ENCODE measurements at places on chromosomes 13 and 19. TPM values are rescaled to one million over a fixed set of nuclear protein-coding genes. Genes with fewer than 3 reads are reported as not detected.

GRCh38 chr13:51192348-51192747, 29.9 kb upstream of the FAM124A start:
- DNase-seq = no peak

DNA sequence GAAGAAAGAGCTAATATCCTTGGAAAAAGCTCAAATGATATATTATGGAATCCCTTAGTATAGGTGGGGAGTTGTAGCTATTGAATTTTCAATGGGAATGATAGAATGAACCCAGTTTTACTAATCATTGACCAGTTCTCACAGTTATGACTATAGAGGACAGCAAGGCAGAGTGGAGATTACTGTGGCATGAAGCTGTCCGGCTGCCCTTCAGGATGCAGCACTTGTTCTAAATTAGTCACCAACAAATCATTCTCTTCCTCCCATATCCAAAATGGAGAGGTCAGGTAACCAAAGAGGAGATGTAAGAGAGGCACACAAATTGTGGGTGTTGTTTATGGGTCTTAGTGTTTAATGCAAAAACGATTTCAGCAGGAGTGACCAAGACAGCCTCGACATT, 1490.0 kb upstream of the MIR17HG start:
- DNase-seq = no peak

GRCh38 chr13:73166204-73166603, 107.4 kb downstream of the KLF5 start:
- no peak for DNase-seq

Gene S1PR2
- 0.89 TPM for total RNA-seq

Gene VSTM2B
- total RNA-seq = not detected
